Activated CD4-positive, alpha-beta T cell treated with anti-CD3 and anti-CD28 coated beads, Interleukin-2, amount 50 U/mL, for 16 hours (primary cell): ENCODE measurements at places on chromosomes 16 and 17.

GRCh38 chr16:9850817-9851216 is 331.4 kb downstream of the GRIN2A start:
- no peak for DNase-seq

DNA sequence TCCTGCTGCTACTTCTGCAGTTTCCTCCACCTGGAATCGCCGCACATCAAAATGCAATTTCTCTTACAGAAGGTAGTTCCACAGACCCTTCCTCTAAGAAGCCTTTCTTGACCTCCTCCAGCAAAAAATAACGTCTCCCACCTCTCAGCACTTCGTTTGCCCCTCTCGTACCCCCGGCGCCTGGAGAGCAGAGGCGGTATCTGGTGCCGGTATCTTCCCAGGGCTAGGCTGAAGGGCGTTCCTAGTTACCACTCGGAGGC is 482 bp downstream of the DCTPP1 start:
- DNase-seq, result no peak

DNA sequence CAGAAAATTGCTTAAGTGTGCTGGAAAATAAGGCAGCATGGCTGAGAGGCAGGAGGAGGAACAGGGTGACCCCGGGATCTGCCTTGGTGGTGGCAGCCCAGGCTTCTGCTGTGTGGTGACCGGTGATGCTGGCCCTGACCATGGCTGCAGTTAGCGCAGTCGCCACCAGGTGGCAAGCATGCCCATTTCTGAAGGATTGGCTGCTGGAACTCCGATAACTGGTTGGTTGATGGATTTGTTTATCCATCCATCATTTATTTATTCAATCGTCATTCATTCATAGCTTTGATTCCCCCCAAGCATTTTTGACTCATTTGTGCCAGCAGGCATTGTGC is 29.1 kb upstream of the ITGA3 start:
- DNase-seq, result peak; percentile 76

DNA sequence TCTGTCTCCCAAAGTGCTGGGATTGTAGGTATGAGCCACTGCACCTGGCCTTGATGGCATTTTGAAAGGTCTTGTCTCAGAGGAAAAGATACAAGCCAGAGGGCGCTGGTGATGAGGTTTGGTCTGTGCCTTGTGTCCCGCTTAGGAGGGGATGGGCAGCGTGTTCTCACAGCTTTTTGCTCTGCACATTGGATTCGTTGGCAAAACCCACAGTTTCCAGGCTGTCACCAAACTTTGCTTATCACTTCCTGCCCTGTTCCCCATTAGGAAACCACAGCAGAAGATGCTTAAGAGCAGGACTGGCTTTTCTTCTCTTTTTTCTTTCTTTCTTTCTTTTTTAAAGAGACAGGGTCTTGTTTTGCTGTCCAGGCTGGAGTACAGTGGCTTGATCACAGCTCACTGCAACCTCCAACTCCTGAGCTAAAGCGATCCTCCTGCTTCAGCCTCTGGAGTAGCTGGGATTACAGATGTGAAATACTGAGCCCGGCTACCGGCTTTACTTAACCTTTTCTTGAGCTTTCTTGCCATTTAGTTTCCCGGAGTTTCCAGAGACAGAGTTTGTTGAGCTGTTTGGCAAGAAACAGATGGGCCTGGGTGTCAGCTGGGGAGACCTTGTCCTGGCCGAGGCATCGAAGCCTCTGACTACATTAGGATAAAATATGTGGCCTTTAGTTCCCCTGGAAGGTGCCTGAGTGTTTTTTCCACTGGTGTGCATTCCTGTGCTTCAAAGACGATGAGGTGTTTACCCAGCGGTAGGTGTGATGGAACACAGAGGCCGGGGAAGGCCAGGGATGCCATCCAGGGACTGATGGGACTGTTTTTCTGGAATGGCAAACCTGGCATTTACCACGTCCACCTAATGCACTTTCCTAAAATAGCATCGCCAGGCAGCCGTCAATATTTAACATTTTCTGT is 112.9 kb downstream of the ABCC1 start:
- peak; percentile 48 for DNase-seq

- no peak for DNase-seq
Measured at GRCh38 chr17:53924530-53925455, 102.1 kb downstream of the KIF2B start.

- no peak for DNase-seq
Measured at GRCh38 chr17:49980703-49981197, 11.8 kb downstream of the DLX4 start.

DNA sequence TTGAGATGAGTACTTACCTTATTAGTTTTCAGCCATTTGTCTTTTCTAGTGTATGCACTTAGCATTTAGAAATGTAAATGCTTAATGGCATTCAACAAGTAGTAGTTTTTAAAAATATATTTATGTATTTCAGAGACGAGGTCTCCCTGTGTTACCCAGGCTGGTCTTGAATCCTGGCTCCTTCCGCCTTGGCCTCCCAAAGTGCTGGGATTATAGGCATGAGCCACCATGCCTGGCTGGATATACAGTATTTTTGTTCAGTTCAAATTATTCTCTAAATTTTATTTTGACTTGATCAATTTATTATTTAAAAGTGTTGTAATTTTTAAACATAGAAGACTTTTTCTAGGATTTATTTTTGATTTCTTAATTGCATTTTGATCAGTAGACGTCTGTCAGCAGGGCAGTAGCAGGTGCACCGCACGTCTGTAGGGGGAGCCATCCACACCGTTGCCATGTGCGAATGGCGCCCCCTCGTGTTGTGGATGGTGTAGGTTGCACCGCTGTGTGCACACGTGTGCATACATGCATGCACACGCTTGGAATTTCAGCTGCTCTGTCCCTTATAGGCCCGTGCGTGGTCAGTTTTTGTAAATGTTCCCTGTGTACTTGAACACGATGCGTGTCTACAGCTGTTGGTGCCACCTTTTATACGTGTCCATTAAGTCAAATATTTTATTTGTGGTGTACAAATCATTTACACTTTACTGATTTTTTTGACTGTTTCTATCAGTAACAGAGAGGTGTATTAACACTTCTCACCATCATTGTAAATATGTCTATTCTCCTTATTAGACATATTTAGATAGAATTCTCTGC is 30.6 kb downstream of the RPTOR start:
- DNase-seq, result peak; percentile 91

DNA sequence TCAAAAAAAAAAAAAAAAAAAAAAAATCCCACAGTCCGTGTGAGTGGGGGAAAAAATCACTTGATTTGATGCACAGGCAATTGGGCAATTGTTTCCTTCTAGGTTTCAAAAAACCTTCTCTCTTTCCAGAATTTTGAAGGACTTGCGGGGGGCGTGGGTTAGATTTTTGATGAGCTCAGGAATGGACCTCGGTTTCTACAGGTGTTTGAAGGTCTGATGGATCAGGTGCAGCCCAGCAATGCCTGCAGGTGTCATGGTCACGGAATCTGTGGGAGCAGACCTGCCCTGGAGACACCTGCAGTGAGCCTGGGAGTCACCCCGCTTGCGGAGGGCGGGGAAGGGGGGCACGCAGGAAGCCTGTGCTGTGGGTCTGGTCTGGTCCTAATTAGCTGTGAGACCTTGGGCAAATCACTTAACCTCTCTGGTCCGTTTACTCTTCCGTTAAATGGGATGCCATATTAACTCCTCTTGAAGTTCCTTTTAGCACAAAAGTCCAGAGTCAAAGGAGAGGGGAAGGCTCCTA is 174.2 kb downstream of the IRF8 start:
- no peak for DNase-seq

DNA sequence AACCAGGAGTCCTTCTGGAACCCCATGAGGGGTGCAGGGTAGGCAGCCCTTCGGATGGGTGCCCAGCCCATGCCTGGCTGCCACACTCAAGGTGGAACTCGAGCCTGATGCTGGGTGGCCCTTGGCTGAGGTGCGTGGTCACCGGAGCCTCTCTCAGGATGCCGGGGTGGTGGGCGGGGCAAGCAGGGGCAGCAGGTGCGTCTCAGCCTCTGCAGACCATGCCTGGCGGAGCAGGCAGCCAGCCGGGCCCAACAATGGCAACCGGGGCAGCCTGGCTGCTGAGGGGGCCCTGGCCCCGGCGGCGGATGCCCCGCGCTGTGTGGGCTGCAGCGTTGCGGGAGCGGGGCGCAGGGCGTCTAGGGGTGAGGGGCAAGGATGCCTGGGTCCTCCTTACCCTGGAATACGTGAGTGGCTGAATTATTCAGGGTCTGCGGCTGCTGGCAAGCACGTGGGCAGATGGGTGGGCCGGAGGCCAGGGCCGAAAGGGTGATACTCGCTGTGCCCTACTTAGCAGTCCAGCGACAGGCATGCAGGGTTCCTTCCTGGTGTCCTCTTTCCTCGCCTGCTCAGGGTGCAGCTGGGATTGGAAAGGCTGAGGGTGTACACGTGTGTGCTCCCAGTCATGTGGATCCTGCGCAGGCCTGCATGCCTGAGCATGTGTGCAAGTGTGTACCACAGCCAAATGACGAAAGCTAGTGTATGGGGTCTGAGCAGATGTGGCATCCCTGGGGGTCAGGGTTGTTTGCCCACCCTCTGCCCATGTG is 14.6 kb downstream of the MYO15A start:
- DNase-seq, result no peak

- DNase-seq, result peak; percentile 14
Measured at GRCh38 chr16:46884513-46885293, 541 bp downstream of the GPT2 start.
